ENCODE measurements at places on chromosomes 3 and 15. TPM values are rescaled to one million over a fixed set of nuclear protein-coding genes. Genes with fewer than 3 reads are reported as not detected.

DNA sequence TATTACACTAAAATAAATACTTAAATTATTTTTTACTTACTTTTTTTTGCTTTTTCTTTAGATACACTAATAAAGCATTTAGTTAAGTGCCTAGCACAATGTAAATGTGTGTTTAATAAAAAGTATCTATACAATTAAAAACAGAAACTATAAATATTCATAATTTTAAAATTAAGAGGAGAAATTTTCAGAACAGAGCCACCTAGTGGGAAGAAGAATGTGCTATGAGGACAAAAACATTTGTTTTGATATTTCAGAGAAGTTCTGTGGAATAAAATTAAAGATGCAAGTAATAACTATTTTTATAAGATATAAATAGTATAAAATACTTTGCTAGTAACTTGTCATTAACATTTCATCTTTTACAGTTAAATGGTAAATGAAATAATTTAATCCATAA is 33.6 kb upstream of the PLSCR5 start:
- no peak for DNase-seq

Gene STRA6
- polyA plus RNA-seq = 40.6 TPM

DNA sequence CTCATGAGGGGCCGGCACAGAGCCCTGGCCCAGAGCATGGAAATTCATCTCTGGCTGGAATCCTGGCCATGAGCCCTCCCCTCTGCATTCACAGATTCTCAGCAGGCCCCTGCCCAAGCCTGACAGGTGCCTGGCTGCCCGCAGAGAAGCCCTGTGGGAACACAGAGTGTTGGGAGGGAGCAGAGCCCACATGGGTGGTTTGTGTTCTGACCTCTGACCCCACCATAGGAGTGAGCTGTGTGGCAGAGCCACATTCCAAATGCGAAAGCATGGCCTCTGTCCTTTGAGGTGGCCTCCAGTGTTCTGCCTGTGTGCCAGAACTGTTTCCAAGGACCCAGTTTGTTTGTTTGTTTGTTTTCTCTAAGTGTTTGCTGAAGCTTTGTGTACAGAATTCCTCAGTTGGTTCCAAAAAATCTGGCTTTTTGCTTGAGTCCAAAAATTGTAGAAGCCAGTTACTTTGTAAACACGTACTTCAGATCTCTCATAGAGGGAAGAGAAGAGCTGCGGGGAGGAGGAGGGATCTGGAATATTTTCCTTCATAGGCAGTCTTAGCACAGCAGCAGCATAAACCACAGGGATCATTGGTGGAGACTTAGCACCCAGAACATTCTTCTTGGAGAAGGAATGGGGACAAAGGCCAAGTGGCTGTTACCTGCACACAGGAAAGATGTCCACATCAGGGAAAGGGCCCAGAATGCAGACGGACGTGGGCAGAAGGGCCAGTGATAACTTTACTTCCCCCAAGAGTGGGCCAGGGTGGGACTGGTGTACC is 36.0 kb downstream of the GRAMD2A start:
- no peak for DNase-seq

Gene C3orf62
- polyA plus RNA-seq = 12.6 TPM

GRCh38 chr3:101702726-101703125 is 16.2 kb upstream of the RPL24 start:
- no peak for DNase-seq

GRCh38 chr15:52019394-52020220 is 588 bp downstream of the MAPK6 start:
- peak; percentile 62 for DNase-seq

DNA sequence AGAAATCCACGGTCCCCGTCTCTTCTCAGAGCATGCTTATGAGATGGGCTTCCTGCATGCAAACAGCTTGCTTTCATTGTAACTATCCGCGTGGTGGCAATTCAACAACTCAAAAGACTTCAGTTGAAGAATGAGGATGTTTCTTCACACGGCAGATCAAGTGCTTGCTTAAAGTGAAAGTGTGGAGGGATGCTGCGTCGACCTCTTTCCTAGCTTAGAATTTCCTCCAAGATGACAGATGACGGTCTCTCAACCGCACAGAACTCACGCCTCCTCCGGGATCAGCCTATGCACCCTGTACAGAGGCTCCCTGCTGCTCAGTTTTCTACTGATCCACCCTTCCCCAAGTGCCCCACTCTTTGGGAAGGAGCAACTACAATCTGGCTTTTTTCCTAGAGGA is 47.8 kb downstream of the PCSK6 start:
- DNase-seq = no peak

DNA sequence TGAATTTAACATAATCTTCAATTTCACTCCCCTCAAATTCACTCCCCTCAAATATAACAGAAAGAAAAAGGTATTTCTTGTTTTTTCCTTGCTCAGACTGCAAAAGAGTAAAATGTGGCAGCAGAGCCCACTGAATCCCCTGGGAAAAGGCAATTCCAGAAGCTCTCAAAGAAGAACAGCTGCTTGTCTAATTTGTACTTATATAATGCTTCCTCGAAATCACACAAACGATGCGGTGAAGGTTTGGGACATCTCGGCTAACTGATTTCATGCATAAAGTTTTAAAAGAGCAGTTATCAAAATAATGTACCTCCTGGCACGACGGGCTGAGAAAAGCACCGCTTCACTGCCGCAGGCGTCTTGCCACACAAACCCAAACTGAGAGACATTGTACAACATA is 10.7 kb downstream of the BDH1 start:
- DNase-seq = no peak

Gene P2RY12
- polyA plus RNA-seq = 0.70 TPM

Gene CA12
- polyA plus RNA-seq = 95.1 TPM

Gene PCCB
- 60.6 TPM for polyA plus RNA-seq

DNA sequence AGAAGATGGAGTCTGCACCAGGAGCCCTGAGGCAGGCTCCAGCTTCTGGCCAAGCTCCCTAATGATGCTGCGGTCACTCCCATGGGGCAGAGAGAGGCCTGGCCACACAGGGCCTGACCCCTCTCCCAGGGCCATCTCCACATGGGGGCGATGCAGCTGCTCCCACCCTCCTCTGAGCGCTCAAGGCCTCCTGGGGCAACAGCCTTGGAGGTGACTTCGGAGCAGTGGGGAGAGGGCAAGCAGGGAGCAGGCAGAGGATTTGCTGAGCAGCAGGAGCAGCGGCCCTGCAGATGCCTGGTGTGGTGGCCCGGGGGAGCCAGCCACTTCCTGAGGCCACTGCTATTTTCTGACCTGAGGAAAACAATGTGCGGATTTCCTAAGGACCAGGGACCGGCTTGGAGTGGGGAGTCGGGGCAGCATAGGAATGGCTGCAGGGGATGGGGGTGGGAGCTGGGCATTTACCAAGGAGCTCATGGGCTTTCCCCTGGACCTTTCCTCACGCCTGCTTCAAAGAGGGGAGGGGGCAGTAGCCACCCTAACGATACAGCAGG is 81.6 kb upstream of the RPL32 start:
- DNase-seq = no peak

Gene ZNF80
- not detected for polyA plus RNA-seq

Gene GOLGA8T
- polyA plus RNA-seq = not detected

Gene P2RY13
- 0.33 TPM for polyA plus RNA-seq

DNA sequence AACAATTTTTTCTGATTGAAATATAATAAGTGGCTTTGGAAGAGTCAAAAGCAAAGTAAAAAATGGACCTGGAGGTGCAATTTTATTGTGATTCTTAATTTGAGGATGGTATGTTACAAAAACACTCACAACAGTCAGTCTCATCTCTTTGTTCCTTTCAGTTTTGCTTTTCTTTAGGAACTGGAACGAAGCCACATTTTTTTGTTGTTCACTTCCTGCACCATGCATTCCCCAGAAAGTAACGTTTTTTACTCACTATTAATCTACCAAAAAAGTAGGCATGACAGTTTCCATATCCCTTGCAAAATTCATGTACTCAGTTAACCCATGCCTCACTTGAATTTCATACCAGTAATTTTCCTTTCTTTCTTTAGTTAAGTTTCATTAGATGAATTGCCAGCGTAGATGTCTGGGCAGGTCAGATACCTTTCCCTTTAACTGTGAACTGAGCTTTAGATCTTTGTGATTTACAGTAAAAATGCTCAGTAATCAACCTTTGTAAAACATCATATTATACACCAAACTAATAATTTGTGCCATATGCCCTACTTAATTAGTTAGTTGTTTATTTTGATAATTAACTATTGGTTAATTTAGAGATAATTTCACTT is 384.3 kb downstream of the ROBO1 start:
- no peak for DNase-seq

GRCh38 chr15:96218623-96219455 is 111.7 kb upstream of the NR2F2 start:
- DNase-seq = no peak

- no peak for DNase-seq
Measured at GRCh38 chr3:190497811-190498210, 16.1 kb upstream of the IL1RAP start.

Gene PXK
- polyA plus RNA-seq = 34.0 TPM

DNA sequence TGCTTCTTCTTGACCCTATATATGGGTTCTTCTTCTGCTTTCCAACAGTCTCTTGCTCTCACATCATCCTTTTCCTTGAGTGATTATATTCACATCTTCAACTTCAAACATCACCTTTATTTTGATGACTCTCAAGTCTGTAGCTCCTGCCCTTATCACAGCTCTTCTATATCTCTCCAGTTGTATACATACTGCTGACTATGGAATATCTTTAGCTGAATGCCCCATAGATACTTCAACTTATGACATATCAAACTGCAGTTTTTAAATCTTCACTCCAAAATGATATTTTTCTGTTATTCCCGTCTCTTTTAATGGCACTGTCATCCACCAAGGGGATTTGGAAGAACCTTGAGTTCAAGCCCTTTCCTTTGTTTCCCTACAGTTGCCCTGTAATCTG is 139.1 kb downstream of the ZBTB20 start:
- DNase-seq = no peak
